ENCODE measurements at places on chromosomes 11 and 22.

DNA sequence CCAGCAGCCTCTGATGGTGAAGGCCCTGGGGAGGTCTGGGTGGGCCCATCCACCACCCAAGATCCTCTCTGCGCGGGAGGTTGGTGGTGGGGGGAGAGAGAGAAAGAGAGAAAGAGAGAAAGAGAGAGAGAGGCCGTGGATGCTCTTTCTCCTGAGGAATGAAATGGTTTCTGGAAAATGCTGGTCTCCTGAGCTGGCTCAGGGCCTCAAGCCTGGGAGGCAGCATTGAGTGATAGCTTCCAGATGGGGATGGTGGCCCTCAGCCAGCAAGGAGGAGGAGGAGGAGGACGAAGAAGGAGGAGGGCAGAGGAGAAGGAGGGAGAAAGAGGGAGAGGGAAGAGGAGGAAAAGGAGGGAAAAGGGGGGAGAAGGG, 4.6 kb downstream of the TSPAN32 start:
- no peak for DNase-seq

GRCh38 chr11:61609980-61610366, 29.1 kb upstream of the SYT7 start:
- DNase-seq, result peak; percentile 82

DNA sequence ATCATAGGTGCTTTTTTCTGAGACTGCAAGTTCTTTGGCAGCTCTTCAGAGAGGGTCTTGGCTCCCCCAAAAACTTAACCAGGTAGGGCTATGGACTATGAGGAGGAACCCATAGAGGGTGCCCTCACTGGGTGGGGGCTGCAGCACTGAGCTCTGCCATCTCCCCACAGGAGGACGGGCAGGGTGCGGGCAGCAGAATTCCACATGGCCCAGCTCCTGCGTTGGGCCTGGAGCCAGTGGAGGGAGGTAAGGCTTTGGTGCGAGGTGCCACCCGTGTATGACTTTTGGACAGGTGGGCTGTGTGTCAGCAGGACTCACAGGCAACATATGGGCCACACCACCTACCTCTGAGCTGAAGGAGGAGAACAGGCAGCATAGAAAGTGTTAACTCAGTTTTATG, 58.4 kb downstream of the PISD start:
- DNase-seq, result no peak

DNA sequence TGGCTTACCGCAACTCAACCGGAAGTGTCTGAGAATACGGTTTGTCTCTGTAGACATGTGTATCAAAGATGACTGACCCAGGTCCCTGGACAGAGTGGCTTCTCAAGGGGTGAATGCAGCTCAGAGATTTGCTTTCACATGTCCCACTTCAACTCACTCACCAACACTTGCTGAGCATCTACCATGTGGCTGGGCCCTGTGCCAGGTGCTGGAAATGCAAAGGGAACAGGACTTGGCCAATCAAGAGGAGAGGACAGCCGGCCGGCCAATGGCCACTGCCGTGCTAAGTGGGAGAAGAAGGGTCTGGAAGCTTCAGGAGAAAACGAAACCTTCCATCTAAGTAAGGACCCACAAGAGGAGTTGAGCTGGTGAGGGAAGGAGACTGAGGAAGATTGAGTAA, 151.3 kb downstream of the CEP164 start:
- no peak for DNase-seq

- peak; percentile 52 for DNase-seq
Measured at GRCh38 chr11:75100314-75100713, 3.6 kb upstream of the OR2AT4 start.

- no peak for DNase-seq
Measured at GRCh38 chr11:34481307-34481706, 32.3 kb downstream of the ELF5 start.

- DNase-seq, result no peak
Measured at GRCh38 chr11:44626645-44627044, 61.2 kb downstream of the CD82 start.
